ENCODE measurements at places on chromosomes 7 and 10. TPM values are rescaled to one million over a fixed set of nuclear protein-coding genes. Genes with fewer than 3 reads are reported as not detected.

DNA sequence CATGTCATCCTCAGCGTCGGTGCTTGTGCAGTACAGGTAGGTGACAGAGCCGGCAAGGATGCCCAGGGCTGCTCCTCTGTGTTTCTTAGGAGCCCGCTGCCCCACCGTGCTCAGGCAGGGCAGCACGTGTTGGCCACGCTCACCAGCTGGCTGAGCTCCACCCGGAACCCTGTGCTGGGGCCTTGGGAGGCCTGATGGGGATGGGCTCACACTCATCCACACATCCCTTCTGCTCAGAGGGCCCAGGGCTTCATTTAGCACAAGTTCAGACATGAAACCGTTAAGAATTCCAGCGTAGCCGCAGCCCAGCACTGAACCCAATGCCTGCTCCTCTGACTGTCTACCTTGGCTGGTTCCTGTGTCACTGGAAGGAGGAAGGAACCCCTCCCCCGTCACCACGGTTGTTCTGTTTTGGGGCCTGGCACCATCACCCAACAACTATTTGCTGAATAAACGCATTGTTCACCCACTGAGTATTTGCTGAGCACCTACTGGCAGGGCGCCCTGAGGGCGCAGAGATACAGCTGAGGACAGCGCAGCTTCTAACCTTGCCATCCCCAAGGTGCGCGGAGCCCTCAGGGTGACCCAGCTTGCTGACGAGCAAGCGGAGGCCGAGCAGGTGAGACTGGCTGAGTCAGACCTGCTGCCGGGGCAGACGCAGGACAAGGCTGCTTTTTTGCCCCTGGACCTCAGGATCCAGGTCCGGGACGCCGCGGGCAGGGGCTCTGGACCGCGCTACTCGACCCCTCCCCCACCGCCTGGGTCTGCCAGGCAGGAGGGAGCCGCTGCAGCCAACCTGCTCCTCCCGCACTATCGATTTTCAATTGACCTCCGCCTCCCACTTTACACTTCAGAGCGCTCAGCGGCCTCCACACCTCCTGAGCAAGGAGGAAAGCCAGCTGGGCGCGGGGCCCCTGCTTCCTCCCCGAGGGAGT is 50.6 kb upstream of the RET start:
- DNase-seq = no peak

- DNase-seq = no peak
Observed at GRCh38 chr10:9362721-9363120, 1308.2 kb downstream of the GATA3 start.

- no peak for DNase-seq
Observed at GRCh38 chr10:60448246-60448645, 58.6 kb upstream of the ANK3 start.

DNA sequence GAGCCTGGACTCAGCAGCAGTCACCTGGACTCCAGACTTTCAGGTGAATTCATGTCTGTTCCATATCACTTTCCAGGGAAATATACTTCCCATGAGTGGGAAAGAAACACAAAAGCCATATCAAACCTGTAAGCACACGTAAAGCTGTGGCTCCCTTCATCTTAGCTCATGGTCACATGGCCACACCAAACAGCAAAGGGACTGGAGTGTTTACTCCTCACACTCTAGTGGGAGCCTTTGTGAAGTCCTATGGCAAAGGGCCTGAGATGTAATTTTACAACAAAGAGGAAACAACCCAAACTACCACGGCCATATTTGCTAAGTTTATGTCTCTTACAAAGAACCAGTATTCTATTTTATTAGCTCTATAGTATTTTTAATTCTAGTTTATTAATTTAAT is 16.3 kb downstream of the SFTPA1 start:
- no peak for DNase-seq

- no peak for DNase-seq
Observed at GRCh38 chr10:88333248-88333630, 249.9 kb downstream of the RNLS start.

DNA sequence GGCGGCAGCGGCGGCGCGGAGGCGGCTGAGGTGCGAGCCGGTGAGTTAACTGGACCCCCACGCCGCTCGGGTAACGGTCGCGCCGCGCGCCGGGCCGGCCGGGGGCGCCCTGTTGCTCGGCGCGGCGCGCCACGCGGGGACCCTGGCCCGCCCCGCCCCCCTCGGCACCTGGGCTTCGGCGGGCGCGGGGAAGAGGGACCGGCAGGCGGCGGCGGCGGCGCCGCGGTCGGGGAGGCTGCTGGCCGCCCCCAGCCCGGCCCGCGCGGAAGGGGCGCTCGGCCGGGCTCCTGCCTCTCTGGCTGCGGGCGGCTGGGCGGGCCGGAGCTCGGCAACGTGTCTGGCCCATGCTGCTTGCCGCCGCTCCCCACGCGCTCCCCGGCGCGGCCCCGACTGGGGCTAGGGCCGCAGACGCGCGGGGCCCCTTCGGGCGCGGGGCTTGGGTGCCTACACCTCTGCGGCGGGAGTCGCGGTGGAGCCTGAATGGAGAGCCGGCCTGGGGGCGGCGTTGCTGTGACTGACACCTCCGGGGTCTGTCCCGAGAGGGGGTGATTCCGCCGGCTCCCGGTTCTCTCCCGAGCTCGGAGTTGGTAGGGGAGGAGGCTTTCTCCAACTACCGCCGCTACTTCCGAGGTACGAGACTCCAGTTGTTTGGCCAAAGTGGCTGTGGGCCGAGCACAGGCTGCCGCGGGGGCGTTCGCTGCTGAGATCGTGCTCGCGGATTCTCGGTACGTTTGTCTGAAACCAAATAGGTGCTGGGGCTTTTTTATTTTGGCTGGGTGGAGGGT is 494 bp downstream of the PALS2 start:
- DNase-seq = no peak

GRCh38 chr10:67723601-67724000 is 27.6 kb upstream of the CTNNA3 start:
- no peak for DNase-seq

- DNase-seq = no peak
Observed at GRCh38 chr10:79158004-79158340, 89.2 kb downstream of the ZMIZ1 start.

GRM8 gene
- not detected for polyA plus RNA-seq

WEE2 gene
- polyA plus RNA-seq = not detected

C7orf57 gene
- polyA plus RNA-seq = 0.21 TPM

LRRC18 gene
- polyA plus RNA-seq = 0.15 TPM

MYOZ1 gene
- 618 TPM for polyA plus RNA-seq

Measured in muscle of back (tissue), 13 donors.